Stimulated activated CD4-positive, alpha-beta T cell treated with anti-CD3 and anti-CD28 coated beads, TNF-alpha, amount 100 ng/mL, for 48 hours (primary cell): ENCODE measurements at places on chromosomes 1 and 21.
A peak's percentile ranks its signal among the peaks of the same experiment; 100 is the strongest.

- no peak for DNase-seq
Observed at GRCh38 chr1:19461220-19461554, 24.2 kb downstream of the CAPZB start.

DNA sequence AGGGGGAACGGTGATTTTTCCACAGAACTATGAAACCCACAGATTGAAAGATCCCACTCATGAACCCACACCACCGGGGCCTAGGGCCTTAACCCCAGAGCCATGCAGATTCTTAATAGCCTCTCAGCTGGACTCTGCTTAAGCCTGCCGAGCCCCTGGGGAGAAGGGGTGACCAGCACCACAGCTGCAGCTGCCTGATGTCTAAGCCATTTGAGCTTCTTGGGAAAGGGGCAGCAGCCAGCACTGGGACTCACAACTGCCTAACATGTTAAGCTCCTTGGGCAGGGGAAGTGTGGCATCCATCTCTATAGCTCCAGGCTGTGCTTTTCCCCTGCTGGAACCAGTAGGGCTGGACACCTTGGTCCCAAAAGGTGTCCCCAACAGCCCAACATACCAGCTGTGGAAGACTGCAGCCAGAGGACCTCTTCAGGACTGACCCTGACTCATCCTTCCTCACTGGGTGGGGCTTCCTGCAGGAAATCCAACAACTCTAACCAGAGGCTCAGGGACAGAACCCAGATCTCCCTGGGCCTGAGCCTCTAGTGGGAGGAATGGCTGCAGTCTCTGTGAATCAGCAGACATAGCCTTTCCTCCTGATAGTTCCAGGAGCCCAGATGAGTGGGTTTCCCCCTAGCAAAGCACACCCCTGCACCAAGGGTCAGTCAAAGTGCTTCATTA is 34.6 kb upstream of the FMO3 start:
- DNase-seq, result no peak

GRCh38 chr1:204577794-204578478 is 61.7 kb downstream of the MDM4 start:
- no peak for DNase-seq

DNA sequence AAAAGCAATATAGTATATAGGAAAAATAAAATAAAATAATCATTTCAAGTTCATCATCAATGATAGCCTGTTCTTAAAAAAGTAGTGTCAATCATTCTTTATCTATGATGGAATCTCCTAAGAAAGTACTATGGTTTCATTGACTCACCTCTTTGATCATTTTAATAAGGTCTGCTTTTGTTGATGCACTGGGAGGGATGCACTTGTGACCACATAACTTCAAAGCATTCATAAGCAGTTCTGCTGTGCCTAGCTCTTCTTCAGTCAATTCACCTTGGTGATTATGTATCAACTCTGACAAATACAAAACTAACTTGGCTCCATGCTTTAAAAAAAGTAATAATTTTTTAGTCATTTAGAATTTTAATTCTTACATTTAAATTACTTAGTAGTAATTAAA is 84.8 kb upstream of the GNG4 start:
- no peak for DNase-seq

- DNase-seq, result no peak
Observed at GRCh38 chr1:29341936-29342335, 105.6 kb downstream of the PTPRU start.

DNA sequence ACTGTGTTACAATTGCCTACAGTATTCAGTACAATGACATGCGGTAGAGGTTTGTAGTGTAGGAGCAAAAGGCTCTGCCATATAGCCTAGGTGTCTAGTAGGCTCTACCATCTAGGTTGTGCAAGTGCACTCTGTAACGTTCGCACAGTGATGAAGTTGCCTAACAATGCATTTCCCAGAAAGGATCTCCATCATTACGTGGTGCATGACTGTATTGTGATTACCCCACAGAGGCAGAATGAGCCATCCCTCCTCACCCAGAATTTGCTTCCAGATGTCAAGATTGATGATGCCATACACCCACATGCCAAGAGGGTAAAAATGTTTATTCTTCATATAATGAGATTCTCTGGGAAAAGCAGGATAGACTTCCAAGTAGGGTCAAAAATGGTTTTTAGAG is 199.3 kb upstream of the CTTNBP2NL start:
- no peak for DNase-seq

DNA sequence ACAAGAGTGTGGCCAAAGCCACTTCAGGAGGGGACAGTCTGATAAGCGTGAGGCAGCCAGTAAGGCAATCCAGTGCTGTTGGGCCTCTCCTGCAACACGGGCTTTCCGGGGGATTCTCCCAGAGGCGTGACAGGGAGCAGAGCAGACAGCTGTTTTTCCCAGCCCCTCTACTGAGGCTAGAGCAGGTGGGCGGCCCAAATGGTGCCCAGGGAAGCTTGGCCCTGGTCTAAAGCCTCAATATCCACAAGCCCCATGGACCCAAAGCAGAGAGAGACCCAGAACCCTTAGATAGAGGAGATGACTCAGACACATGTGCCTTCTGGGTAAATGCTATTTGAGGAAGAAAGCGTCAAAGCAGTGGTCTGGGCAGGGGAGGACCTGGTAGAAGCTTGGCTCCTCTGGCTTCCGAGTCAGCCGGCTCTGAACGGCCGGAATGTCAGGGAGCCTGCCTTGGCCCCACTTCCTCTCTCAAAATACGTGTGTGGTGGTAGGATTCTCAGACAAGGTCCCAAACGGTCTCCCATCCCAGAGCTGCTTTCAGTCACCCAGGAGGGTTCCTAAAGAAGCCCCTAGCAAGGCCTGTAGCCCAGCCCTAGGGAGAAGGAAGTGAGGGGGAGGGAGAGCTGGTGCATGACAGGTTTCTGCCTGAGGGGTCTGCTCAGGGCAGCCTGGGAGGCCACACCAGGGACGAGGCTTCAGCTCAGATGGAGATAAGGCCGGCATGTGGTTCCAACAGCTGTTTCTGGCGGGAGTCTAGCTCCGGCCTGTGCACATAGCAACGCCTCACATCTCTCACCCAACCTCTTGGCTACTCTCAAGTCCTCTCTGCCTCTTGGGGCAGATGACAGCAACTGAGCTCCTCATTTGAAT is 28.8 kb downstream of the PIK3C2B start:
- DNase-seq, result no peak

DNA sequence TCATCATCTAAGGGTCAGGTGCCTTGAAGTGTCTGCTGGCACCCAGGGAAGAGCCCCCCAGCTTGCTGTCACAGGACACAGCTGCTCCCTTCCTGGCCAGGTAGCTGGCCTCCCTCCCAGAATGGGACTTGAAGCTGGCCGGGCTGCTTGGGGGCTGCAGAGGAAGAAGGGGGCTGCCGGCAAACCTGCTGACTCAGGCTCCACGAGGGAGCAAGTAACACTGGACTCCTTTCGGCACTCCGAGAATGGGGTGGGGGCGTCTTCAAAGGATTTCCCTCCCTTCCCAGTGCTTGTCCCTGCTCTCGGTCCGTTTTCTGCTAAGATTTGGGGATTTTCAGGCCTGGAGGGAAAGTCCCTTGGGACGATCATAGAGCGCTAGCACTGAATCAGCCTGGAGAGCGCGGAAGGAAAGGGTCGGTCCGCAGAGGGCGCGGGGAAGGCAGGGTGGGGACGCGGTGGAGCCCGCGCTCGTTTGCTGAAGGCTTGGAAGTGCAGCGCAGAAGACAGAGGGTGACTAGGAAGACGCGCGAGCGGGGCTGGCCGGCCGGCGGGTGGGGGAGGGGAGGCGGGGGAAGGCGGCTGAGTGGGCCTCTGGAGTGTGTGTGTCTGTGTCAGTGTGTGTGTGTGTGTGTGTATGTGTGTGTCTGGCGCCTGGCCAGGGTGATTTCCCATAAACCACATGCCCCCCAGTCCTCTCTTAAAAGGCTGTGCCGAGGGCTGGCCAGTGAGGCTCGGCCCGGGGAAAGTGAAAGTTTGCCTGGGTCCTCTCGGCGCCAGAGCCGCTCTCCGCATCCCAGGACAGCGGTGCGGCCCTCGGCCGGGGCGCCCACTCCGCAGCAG is at the start of gene CSF1:
Gene CSF1, plus strand, starts transcription at position 727 of the 840 bp plus-strand sequence. CDS start 175 bp downstream, outside the sequence.
- DNase-seq, result peak; percentile 44

- DNase-seq, result no peak
Observed at GRCh38 chr1:226454349-226454748, 46.5 kb upstream of the PARP1 start.

GRCh38 chr1:18360251-18360650 is 120.5 kb upstream of the KLHDC7A start:
- no peak for DNase-seq

- DNase-seq, result no peak
Observed at GRCh38 chr1:202122639-202123335, at the start of gene GPR37L1. GPR37L1 (plus strand) TSS chr1:202122917; CDS start chr1:202122964, 47 bp downstream.

- DNase-seq, result no peak
Observed at GRCh38 chr1:21385022-21385421, 54.9 kb upstream of the NBPF3 start.

DNA sequence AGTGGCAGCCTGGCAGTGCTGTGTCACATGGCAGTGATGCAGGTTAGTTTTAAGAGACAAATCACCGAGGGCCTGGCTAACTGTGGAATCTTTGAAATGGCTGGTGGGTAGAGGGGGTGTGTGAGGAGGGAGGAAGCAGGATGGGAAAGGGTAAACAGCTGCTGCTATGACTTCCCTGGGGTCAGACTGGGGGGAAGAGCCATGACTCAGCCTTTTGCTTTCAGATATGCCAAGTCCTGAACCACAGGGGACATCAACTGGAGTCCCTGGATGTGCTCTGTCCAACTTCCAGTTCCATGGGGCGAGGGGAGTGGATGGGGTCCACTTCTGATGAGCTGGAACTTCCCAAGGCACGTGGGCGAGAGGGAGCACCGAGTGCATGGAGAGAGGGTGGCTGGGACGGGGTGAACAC is 121.1 kb upstream of the ADAR start:
- DNase-seq, result no peak

- DNase-seq, result no peak
Observed at GRCh38 chr21:38729754-38730379, 75.9 kb upstream of the ETS2 start.

DNA sequence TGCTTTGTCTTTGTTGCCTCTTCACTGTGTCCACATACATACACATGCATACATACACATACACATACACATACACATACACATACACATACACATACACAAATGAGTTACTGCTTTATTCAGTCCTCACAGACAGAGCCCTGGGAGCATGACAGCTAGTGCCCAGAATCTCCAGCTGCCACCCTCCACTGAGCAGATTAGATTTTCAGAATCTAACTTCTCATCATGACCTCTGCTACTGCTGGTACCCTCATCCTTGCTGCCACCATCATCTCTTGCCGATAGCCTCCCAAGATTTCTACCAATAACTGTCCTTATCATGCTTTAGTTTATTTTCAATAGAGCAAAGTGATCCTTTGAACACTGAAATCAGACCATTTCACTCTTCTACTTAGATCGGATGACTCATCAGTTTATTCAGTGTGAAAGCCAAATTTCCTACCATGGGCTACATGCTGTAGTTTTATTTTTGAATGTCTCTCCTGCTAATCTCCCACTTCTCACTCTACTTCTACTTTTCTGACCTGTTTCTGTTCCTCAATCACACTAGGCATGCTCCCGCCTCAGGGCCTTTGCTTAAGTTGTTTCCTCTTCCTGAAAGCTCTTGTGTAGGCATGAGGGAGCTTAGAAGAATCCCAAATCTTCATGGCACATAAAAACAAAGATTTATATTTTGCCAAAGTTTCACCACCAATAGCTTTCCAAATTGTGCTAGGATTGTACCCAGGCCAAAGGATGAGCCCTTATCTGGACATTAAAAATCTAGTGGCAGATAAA is 43.0 kb downstream of the ATP6V1G3 start:
- no peak for DNase-seq

DNA sequence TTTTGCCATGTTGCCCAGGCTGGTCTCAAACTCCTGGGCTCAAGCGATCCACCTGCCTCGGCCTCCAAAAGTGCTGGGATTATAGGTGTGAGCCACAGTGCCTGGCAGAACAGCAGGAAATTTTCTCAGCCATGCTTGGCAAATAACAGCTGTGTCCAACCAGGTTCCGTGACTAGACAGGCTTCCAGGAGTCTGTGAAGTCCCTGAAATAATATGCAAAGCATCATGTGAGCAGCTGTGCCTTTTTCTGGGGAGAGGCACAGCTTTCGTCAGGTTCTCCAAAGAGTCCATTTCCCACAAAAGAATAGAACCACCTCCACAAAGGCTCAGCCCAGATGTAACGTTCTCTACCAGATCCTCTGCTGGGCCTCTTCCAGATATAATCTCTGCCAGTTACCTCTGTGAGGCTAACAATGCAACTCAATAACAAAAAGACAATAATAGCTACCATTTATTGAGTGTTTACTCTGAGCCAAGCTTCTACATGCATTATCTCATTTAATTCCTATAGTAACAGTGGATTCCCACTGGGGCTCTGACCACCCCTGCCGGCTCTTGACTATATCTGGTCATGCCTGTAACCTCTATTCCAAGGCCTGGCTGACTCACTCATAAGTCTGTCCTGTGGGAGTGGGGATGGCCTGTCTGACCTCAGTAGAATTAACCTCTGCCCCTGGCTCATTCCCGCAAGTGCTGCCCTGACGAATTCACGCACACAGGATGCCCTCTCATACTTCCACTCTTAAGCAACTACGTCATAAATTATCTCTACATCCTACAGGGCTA is 4.0 kb upstream of the NKAIN1 start:
- DNase-seq, result no peak

DNA sequence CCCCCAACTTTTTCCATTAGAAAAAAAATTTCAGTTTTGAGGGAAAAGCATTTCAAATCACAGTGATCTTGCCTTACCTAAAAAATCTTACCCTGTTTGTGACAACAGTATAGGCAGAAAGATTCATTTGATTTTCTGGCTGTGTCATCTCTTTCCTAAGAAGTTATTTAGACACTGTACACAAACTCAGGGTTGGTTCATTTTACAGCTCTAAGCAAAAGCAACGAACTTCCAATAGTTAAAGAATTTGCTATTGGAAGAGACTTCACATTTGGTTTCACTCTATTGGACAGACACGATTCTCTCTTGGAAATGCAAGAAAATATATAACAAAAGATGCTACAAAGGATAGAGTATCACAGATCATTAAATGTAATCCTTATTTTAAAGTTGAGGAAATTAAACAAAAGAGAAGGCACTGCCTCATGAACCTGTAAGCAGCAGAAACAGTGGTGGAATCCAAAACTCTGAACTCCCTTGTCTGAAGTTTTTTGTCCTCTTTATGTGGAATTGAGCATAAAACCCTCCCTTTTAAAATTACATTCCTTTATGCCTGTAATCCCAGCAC is 20.8 kb downstream of the EYA3 start:
- DNase-seq, result no peak

DNA sequence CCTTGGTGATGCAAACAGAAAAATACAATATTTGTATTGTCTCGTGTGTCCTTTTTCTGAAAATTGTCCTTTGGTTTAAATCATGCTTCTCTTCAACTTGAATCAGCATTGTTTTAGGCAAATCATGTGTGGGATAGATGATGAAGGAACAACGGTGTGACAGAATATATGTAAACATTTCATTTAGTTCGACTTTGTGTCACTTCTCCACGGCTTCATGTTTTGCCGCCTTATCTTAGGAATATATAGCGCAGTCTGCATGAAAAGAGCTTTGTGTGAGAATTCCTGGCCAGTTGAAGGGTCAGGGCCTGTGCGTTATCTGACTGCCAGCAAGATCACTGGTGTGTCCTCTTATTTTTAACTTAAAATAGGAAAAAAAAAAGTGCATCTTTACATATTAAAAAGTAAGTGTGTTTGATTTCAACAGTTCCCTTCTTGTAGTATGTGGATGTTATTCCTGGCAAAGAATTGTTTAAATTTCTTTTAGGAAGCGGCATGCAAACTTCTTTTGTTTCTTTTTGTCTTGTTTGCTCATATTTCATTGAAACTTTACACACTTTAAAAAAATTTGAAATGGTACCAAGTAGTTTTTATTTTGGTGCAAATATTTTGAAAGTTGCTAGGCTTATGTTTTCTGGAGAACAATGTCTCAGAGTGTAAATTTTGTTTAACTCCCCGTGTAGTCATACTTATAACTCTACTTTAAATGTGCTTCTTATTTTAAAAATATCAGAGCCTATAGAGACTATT is 465.2 kb downstream of the USP25 start:
- no peak for DNase-seq
